NAMALWA (cell line): ENCODE measurements at places on chromosomes 12 and 14.
A peak's percentile ranks its signal among the peaks of the same experiment; 100 is the strongest.

DNA sequence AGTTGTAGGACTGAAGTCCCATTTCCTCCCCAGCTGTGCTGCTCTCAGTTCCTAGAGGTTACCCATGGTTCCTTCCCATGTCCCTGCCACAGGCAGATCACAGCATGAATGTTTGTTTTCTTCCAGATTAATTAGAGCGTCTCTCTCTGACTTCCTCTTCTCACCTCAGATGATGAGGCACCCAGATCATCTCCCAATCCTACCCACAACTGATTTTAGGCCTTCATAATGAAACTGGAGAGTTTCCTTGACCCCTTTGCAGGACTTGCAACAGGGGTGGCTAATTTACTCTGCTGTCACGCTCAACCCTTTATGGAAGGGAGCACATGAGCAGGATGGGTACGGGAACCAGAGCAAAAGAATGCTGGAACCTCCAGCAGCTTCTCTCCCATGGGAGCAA lies 32.1 kb upstream of the TXNRD1 start:
- DNase-seq: no peak

- DNase-seq: no peak
Observed at GRCh38 chr14:53537422-53538315, 384.5 kb upstream of the DDHD1 start.

DNA sequence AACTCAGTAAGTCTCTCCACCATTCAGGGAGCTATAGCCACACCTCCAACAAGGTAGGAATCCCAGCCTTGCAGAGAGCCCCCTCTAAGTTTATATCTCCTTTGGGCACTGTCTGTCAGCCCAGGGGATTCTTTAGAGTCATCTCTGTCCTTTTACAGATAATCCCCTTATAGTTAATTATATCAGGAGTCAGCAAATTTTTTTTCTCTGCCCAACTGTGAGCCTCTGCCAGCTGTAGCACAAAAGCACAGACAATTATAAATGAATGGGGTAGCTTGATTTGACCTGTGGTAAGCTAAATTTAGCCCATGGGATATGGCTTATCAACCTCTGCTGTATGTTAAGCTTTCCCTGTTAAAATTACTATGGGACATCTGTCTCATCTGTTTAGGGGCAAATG lies 8.3 kb downstream of the CEP128 start:
- DNase-seq: no peak

DNA sequence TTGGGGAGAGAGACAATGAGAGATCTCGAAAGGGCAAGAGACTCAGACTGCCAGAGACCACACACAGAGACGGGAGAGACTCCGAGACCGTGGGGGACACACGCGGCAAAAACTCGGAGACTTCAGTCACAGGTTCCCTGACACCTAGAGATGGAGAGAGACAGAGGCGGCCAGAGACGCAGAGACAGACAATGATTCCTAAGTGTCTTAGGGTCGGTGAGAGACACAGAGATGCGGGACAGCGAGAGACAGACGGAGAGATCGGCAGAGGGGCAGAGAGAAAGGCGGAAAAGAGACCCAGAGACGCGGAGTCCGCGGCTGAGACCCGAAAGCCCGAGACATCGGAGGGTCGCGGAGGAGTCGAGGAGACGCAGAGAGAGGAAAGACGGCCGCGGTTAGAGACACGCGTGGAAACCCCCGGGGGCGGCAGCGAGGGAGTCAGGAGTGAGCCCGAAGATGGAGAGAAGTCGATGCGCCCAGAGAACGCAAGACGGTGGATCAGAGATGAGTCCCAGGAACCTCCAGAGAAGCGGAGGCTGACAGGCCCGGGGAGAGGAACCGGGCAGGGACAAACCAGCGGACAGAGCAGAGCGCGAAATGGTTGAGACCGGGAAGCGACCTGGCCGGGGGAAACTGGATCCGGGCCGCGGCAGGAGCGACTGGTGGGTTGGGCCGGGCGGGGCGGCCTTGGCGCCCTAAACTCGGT lies 7.8 kb downstream of the LHX5 start:
- DNase-seq: no peak

DNA sequence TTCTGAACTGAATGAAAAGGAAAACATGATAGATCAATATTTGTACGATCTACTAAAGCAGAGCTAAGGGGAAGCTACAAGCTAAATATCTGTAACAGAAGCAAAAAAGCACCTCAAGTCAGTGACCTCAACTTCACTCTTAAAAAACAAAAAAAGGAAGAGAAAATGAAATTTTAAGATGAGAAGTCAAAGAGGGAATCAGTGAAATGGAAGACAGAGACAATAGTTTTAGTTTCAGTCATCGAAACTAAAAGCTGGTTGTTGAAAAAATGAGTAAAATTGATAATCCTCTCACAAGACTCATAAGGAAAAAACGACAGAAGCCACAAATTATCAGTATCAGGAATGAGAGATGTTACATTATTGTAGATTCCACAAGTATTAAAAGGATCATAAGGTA lies 11.9 kb upstream of the SLC2A13 start:
- DNase-seq: no peak

- DNase-seq: no peak
Observed at GRCh38 chr12:93622485-93622884, 50.0 kb downstream of the SOCS2 start.

DNA sequence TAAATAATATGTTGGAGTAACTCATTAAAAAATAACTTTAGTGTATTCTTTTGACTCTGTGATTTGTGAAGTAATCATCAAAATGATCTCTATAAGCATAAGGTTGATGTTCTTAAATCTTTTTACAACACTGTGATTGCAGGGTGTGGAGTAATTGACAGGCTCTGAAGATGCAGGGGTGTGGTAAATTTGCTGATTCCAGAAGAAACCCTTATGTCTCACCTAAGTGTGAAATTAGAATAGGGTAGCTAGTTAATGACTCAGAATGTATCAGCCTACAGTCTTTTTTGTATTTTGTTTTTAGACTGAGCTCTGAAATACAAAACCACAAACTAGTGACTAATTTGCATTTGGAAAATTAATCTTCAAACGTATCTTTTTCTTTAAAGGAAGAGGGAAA lies 5.9 kb downstream of the PRPF39 start:
- DNase-seq: no peak

DNA sequence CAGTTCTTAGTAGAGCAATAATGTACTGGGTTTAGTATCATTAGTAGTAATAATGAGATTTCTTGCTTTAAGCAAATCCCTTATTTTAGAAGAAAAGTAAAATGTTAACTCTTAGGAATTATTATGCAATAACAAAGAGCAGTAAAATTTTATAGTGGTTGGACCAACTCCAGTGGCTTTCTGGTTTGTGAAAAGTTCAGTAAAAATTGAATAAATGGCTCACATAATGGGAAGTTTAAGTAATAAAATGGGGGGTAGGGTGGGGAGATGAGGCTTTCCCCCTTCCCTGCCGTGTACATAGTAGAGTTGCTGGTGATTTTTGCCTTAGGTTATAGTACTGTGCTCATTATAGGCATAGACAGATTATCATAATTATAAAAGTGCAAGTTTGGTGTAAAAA lies 250.5 kb upstream of the ATP2B1 start:
- no peak for DNase-seq

DNA sequence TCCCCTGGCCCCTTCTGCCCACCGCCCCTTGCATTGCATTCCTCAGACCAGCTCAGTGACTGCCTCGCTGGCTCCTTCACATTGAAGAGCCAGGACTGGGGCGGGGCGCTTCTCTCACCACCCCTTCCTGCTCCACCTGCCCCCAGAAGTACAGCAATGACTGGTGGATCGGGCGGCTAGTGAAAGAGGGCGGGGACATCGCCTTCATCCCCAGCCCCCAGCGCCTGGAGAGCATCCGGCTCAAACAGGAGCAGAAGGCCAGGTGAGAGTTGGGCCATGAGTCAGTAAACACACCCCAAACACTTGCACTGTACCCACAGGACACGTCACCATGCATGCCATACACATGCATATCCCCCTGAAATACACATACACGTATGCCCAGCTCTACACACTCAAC lies 5.8 kb downstream of the CACNB3 start:
- DNase-seq: no peak

GRCh38 chr14:21913759-21914158 lies 240.1 kb upstream of the OR4E1 start:
- DNase-seq: peak; percentile 92

GRCh38 chr14:89779707-89780106 lies 174.8 kb downstream of the EFCAB11 start:
- DNase-seq: no peak

DNA sequence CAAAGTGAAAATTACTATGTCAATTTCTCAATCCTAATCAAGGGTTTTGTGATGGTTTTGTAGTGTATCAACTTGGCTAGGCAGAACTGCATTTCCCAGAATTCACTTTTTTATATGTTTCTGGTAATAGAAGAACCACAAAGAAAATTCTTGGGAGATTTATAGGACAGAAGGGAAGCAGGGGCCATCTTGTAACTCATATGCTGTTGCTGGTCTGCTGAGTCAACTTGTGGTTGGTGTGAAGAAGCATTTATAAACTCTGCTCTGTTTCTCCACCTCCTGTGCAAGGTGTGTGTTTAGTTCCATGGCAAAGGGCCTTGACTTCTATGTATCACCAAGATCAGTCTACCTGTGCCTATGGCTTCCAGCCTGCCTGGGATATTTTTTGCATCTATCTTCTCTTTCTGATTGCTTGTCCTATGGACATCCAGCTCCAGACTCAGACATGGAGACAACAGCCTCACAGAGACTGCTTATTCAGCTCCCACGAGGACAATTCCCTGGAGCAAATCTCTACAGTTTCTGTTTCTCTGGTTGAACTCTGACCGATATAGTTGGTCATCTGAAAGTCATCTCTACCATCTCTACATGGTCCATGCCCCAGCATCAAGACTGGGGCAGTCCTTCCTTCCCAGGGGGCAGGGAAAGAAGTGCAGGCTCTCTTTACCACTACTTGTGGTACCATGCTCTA lies 364.3 kb upstream of the DDHD1 start:
- no peak for DNase-seq

DNA sequence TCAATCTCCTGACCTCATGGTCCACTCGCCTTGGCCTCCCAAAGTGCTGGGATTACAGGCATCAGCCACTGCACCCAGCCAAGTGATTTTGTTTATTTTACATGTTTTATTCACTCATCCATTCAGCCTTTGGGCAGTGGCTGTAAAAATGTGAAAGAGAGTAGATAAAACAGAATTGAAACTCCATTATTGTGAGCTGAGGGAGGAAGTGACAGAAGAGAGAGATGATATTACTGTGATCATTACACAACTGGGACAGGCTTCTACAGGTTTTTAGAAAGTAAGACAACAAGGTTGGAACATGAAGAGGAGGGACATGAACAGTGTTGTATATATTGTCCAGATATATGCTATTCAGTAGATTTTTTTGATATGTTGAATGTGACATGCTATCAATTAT lies 25.0 kb downstream of the CREBL2 start:
- no peak for DNase-seq

DNA sequence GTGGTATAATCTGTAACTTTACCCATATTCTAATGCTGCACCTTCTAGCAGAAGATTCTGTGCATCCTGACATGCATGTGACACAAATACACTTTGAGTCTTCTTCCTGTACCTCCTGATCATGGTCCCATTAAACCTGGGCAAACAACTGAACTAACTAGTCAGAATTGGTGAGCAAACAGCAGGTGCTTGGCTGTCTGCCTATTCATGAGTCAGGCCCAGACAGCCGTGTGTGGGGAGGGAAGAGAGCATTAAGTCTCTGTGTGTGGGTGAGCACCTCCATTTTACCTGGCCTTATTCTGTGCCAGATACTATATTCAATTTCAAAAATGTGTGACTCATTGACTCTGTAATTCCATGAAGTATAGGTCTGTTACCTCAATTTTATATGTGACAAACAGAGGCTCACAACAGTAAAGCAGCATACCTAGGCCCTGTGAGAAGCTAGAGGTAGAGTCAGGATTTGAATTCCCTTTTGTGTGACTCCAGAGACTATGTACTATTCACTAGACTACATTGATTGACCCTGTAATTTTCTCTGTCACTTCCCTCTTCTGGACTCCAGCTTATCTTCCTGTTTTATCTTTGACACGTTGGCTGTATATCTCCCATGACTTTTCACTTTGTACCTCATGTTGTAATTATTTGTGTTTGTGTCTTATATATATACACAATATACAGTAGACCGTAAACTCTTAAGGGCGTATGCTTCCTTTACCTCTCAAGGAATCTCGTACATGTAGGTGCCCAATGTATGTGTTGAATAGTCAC lies 32.2 kb downstream of the SUSD6 start:
- DNase-seq: no peak
